ENCODE measurements at places on chromosomes 3 and 15.

GRCh38 chr15:90597577-90597976, 67.9 kb downstream of the CRTC3 start:
- no peak for DNase-seq

GRCh38 chr3:112136959-112137693, 4.1 kb upstream of the GCSAM start:
- DNase-seq = no peak

- DNase-seq = no peak
Measured at GRCh38 chr3:106130384-106131198, 261.8 kb upstream of the CBLB start.

GRCh38 chr3:42505128-42505848, 2.8 kb downstream of the VIPR1 start:
- no peak for DNase-seq

DNA sequence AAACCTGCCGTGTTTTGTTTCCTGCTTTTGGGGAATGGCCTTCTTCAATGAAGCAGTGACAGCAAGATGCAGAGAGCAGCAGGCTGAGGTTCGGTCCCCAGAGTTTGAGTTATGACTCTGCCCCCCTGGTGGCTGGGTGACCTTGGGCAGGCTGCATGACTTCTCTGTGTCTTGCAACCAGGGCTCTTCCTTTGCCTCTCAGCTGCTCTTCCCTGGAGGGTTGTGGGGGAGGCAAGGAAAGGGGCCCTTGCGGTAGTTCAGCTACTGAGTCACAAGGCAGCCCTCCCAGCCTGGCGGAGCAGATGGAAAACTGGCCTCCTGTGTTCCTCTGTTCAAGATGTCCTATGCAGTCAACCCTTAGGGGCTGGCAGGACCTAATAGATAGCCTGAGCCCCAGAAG, 17.1 kb downstream of the CTXND1 start:
- DNase-seq = no peak
